HepG2 (cell line): ENCODE measurements at places on chromosomes 6 and 20. TPM values are rescaled to one million over a fixed set of nuclear protein-coding genes. Genes with fewer than 3 reads are reported as not detected.

MYLK4 gene
- total RNA-seq = 0.15 and 0.29 TPM in 2 replicates

MAN1A1 gene
- total RNA-seq = 98.7 and 156 TPM in 2 replicates

LRRC73 gene
- 0.11 and 0.17 TPM in 2 replicates for total RNA-seq

SLC22A7 gene
- 8.6 and 22.6 TPM in 2 replicates for total RNA-seq

TFAP2A gene
- not detected in 2 replicates for total RNA-seq

WFDC10B gene
- total RNA-seq = not detected in 2 replicates

BPI gene
- not detected in 2 replicates for total RNA-seq

PHACTR3 gene
- total RNA-seq = not detected in 2 replicates

TGM3 gene
- total RNA-seq = not detected in 2 replicates

PXMP4 gene
- not detected in 2 replicates for total RNA-seq

ARMH2 gene
- not detected in 2 replicates for total RNA-seq

NKX2-2 gene
- total RNA-seq = not detected in 2 replicates

TRIM15 gene
- 30.4 and 35.1 TPM in 2 replicates for total RNA-seq

FAM209A gene
- total RNA-seq = 0.15 TPM in 1 of 2 replicates, not detected in the other

POM121L2 gene
- total RNA-seq = not detected in 2 replicates

IL17A gene
- not detected in 2 replicates for total RNA-seq

ATP6V1G2 gene
- 0.27 TPM in 1 of 2 replicates, not detected in the other for total RNA-seq

SLC35D3 gene
- not detected in 2 replicates for total RNA-seq

SEC63 gene
- 17.5 and 20.2 TPM in 2 replicates for total RNA-seq
